ENCODE measurements at places on chromosomes 5 and 9.

GRCh38 chr9:68574150-68574549 is 33.5 kb upstream of the TMEM252 start:
- no peak for DNase-seq

- peak; percentile 50 for DNase-seq
Measured at GRCh38 chr9:20620650-20621470, 1.4 kb downstream of the MLLT3 start.

DNA sequence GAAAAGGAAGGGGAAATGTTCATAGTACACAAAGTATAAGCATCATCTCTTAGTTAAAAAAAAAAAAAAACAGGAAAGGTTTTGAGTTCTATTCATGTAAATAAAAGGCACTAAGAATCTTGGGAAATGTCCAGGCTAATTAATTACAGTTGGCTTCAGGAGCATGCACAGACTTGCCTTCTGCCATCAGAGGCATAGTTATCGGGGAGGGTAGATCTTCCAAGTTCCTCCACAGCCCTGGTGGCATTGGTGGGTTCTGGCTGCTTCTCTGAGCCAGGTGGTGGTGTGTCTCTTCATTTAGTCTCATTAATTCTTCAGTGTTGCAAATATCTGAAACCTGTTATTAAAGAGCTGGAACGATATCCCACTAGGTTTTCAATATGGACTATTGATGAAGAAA is 85.2 kb downstream of the TMEM252 start:
- no peak for DNase-seq

DNA sequence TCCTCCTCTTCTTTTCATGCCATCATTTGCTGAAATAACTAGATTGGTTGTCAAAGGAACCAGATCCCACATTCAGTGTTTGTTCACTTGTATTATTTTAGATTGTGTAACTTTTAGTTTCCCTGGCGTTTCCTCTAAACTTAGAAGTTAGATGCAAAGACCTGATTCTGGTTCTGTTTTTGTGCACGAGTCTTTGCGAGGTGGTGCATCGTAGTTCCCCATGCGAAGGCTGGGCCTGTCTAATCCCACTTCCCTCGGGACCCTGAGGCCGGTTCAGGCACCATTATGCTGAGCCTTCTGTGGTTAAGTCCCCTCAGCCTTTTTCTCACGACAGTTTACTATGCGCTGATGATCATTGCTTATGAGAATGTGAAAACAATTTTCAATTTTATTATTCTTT is 219.1 kb upstream of the OTULINL start:
- DNase-seq = no peak

DNA sequence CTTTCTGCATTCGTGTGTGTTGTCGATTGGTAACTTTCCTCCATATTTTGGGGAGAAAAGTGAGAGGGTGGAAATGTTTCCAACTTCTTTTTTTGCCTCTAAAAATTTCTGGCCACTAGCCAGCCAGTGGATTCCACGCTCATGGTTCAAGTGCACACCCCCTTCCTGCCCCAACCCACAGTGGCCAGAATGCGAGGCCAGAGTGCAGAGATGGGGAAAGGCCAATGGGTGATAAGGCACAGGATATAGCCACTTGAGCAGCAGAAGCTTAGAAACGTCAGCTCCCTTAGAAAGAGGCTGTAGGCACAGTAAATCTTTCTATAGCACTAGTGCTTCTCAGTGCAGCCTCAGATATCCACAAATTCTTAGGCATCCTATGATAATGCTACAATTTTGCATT is 75.8 kb upstream of the ADRB2 start:
- no peak for DNase-seq

- DNase-seq = no peak
Measured at GRCh38 chr5:35908228-35908627, 30.2 kb downstream of the CAPSL start.

- no peak for DNase-seq
Measured at GRCh38 chr9:36913393-36914211, 120.5 kb downstream of the PAX5 start.

- no peak for DNase-seq
Measured at GRCh38 chr5:84494453-84494852, 109.8 kb upstream of the EDIL3 start.

DNA sequence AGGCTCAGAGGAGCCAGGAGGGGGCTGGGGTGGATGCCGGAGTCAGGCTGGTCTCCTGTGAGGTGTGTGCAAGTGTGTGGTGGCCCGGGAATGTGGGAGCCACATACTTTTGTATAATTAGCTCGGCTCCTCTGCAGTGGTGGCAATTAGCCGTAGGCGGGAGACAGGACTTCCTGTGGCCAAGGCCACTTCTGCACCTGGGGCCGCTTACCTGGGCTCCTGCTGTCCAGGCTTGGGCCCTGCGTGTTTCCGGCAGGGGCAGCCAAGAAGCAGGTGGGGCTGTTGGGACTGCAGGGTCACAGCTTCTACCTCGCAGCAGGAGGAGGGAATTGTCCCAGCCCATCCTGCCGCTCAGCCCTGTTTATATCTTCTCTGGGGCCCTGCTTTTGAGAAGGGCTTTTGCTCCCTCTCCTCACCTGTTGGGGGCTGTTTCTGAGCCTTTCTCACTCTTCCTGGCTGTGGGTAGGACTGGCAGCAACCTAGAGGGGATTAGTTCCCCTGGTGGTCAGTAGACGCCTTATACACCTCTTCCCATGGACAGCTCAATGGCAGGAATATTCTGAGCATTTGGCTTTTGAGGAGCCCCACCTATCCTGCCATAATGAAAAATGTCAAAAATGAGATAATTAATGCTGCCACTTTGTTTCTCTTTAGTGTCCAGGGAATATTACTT is 145.4 kb upstream of the PITX1 start:
- DNase-seq = no peak

DNA sequence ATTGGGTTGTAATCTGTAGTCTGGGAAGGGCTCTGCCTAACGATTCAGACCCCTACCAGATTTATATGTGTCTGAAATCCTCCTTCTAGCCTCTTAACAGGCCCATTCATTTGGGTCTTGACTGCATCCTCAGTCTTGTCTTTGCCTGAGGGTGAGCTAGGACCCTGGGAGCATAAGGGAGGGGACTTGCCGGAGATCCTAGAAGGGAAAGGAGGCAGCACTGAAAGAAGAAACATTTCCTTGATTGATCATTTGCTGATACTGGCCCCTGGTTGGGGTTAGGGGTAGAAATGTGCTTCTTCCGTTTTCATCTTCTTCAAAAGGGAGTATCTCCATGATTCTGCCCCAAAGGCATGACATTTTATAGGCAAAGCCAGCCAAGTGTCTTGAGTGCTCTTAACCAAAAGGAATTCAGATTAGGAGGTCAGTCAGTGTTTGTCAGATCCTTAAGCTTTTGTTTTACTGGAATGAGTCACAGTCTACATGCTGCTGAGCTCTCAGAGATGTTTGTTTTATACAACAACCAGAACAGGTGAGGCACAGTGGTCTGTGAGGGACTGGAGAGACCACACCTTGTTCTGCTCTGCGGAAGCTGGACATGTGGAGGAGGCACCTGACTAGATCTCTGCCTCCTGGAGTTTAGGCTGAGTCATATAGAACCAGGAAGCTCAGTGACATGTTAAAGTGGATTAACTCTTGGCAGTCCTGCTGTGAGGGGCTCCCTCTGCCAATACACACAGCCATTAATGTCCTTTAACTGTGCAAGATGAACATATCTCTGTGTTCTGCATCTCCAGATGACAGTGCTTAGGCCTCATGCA is 37.7 kb downstream of the PCDHAC2 start:
- DNase-seq = no peak

DNA sequence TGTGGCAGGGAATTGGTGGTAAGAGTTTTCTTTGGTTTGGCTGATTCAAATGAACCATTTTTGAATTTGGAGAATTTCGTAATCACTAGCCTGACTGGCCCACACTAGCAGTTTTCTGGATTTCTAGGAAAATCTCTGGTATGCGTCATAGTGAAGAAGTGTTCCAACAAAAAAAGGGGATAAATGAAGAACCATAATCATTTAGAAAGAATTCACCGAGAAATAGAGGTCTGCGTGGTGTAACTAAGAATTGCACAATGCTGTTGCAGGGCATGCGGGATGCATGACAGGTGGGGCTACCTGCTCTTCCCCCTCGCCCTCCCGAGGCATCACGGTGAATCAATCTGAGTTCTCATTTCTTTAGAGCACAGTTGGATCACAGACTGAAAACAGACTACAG is 232.3 kb upstream of the PAPPA start:
- no peak for DNase-seq

DNA sequence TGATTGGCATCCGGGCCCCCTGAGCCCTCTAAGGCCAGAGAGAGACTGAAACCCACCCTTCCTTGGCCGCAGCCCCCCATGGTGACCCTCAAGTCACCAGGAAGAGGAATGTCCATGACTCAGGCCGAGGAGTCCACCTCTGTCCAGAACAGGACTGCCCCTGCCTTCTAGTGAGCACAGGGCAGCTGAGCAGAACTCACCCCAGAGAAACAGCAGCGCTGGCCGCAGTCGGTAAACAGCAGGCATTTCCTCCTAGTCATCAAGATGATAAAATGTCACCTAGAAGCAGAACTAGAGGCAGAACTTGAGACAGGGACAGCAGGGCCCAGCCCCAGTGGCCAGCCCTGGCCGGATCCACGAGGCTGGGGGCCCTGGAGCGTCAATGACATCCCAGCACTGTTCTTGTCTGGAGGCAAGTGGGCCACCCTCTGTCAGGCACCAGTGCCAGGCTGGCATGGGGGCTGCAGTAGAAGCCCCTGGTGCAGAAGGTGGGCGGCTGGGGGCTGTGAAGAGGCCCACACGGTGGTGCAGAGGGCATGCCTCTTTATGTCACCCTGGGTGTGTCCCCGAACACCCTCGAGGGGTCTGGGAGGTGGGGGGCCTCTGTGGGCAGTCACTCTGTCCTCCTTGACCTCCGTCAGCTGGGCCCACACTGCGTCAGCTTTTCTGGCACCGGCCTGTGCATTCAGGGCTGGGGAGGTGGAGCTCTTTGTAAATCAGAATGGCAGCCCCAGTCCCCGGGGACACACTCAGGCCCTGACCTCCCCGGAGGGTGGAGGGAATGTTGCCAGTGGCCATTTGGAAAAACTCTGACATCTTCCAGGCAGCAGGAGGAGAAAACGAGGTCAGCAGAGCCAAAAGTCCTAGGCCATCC is 83.0 kb downstream of the NTNG2 start:
- DNase-seq = no peak

- no peak for DNase-seq
Measured at GRCh38 chr5:177511181-177511580, 1.6 kb upstream of the DOK3 start.

GRCh38 chr9:14690948-14691730 is 2.1 kb downstream of the ZDHHC21 start:
- no peak for DNase-seq

GRCh38 chr5:160023007-160023907 is 14.3 kb downstream of the TTC1 start:
- DNase-seq = no peak

DNA sequence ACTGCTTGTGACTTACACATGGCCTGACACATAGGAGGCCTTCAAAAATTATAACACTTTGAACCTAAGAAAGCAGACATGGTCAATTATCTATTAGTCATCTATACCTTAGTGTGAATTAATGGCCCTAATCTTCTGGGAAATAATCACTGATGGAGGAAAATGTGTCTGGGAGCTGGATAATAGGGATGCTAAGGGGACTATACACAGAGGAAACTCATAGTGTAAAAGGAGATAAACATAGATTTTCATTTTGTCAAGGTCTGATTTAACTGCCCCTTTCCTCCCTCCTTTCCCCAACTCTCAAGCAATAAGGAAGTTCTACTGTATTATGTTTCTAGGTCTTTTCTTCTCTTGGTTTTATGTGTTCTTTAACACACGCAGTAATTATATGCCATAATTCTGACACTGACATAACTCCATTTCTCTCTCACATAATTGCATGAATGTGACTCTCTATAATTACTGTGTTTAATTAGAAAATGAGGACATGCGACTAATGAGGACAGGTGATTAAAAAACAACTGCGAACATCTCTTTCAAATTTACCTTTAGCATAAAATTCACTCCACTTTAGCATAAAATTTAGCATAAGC is 18.7 kb upstream of the PRELID2 start:
- no peak for DNase-seq

- no peak for DNase-seq
Measured at GRCh38 chr5:10328323-10328722, 20.6 kb upstream of the CMBL start.

DNA sequence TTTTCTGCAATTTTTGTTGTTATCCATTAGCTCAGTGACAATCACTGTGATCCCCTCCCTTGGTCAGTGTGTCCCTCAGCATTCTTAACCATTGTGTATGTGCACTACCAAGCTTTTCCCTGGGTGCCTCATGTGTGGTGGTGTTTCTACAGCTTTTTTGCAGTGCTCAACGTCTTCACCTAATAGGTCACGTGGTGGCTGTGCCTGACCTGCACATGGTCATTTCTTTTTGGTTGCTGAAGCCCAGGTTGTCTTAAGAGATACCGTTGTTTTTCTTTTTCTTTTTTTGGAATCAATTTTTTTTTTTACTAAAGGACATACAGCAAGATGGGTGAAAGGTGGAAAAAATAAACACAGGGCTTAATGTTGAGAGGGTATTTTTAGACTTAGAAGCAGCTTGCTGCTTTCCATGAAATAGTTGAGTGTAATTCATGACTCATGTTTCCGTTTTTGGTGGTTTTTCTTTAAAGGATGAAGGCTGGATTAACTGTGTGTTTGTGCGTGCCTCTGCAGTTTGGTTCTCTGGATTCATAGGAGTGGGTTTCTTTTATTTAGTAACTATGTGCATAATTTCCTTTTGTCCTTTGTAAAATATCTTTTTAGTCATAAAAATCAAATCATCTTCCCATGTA is 22.2 kb downstream of the SH3GL2 start:
- no peak for DNase-seq

DNA sequence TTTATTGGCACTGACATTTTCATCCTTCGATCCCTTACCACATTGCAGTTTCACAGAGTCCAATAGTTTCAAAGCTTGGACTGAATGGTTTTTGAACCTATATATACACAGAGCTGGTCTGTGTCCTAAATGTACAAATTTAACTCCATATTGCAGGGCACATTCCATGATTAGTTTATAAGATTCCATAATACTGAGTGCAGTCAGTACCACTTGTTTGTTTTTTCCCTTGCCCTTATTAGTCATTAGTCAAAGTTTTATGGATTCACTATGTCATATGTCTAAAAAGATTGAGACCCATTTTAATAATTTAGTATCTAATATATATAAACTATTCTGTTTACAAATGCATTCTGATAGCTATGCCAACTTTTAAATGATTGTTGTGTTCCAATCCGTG is 654.8 kb upstream of the MEF2C start:
- no peak for DNase-seq

GRCh38 chr9:115596021-115596745 is 478.2 kb upstream of the TNC start:
- DNase-seq = no peak

DNA sequence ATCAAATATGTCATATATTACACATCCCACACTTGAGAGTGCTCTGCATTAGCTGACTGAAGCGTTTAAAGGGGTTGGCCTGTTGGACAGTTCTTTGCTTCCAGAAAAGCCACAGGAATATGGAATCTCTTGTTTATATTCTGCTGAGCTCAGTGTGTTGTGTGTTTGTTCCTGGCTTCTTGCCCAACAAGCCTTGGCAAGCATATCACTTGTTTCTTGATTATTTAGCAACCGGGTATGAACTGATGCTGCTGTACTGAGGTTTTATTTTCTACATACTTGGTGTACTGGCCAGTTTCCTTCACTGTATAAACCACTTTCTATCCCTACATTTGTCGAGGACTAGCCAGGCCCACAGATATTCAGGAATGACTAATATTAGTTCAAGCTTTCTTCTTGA is 378.9 kb downstream of the KCTD16 start:
- no peak for DNase-seq

GRCh38 chr9:128042043-128042442 is 25.1 kb downstream of the NAIF1 start:
- DNase-seq = no peak

GRCh38 chr9:135522137-135522877 is 1.1 kb downstream of the LCN1 start:
- DNase-seq = no peak
